ENCODE measurements at places on chromosomes 2 and 18. TPM values are rescaled to one million over a fixed set of nuclear protein-coding genes. Genes with fewer than 3 reads are reported as not detected.

- DNase-seq = no peak
Observed at GRCh38 chr2:201369775-201370174, 12.6 kb upstream of the FLACC1 start.

DNA sequence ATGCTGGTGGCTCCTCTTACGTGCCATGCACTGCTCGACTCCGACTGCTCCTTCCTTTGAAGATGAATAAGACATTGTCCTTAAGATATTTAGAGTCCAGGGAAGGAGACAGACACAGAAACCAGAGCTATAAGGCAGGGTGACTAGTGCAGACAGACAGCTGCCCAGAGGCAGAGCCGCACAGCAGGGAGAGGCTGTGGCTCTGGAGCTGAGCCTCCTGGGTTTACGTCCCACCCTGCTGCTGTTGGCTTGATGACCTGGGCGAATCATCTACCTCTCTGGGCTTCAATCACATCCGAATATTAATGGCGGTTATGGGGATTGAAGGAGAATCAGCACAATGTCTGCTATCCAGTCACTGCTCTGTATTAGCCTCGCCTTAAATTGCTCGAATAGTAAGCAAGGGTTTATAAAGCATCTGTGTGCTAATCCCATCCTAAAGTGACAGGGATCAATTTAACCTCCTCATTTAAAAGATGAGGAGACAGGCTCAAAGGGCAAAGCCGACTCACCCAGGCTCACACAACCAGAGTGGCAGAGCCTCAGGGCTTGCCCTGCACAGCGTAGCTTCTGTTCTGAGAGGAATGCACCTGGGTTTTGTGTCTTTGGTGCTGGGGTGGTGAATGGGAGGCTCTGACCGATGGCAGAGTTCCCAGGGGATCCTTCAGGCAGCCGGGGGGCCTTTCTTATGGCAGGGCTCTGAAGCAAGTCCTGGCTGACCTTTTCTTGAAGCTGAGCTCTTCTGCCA lies 284.1 kb downstream of the MYCN start:
- DNase-seq = no peak

DNA sequence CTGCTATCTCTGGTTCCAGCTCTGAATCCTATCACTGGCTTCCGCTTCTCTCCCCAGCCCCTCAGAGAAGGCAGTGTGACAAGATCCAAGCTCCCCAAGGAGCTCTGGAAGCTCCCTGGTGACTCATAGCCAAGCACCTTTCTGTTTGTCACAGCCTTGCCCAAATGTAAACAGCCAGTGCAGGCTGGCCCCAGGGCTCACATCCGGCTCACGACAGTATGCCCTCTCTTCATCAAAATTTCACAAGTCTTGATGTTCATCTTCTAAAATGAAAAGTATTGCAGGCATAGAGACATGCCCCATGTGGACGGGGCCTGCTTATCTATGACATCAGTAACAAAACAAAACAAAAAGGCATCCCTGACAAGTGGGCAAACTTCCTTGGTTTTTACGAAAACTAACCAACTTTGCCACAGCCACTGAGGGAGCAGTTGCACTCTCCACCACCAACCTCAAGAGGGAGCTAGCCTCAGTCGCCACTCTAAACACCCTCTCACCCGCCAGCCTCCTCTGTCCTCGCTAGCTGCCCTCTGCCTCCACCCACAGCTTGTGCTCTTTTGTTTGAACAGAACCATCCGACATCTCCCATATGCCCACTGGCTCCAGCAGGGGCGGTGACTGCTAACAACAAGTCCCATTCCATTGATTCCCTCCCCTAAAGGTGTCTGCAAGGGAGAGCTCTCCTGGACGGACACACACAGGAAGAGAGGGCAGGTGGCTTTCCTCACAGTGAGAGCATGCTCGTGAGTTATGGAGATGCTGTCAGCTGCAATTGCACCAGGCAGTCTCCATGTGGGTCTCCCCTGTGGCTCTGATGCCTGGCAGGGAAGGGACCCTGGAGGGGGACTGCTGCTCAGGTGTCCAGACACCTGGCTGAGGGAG lies 71.0 kb upstream of the DAPL1 start:
- DNase-seq = peak; percentile 25

GRCh38 chr2:163407296-163407695 lies 328.5 kb downstream of the FIGN start:
- no peak for DNase-seq

Gene AKAIN1
- not detected for total RNA-seq

- peak; percentile 28 for DNase-seq
Observed at GRCh38 chr2:206457188-206457634, 13.9 kb downstream of the ADAM23 start.

DNA sequence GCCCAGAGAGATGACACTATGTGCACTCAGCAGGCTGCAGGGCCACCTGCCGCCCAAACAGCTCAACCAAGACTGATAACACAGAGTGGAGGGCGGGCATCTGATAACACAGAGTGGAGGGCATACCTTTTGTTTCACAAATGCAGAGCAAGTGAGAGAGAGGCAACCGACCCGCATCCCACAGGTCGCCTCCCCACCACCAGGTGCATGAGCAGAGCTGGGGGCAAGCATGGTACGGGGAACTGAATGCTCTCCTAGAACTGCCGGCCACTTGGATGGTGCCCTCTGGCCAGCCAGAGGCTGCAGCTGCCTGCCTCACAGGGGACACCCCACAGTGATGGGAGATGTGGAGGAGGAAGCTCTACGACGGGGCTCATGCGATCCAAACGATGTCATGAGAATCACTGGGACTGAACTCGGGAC lies 49.5 kb downstream of the ANO7 start:
- no peak for DNase-seq

Gene FAP
- total RNA-seq = 3.0 TPM

Gene SATB2
- 2.8 TPM for total RNA-seq

GRCh38 chr2:241357531-241357930 lies 1.4 kb downstream of the FARP2 start:
- DNase-seq = no peak

Gene OXER1
- total RNA-seq = not detected

- DNase-seq = no peak
Observed at GRCh38 chr2:236367506-236368289, 103.5 kb upstream of the ASB18 start.

Gene FBXO48
- total RNA-seq = 1.6 TPM

GRCh38 chr2:50181212-50181611 lies 850.7 kb downstream of the NRXN1 start:
- no peak for DNase-seq

- DNase-seq = no peak
Observed at GRCh38 chr2:10338270-10339188, 35.8 kb downstream of the HPCAL1 start.

DNA sequence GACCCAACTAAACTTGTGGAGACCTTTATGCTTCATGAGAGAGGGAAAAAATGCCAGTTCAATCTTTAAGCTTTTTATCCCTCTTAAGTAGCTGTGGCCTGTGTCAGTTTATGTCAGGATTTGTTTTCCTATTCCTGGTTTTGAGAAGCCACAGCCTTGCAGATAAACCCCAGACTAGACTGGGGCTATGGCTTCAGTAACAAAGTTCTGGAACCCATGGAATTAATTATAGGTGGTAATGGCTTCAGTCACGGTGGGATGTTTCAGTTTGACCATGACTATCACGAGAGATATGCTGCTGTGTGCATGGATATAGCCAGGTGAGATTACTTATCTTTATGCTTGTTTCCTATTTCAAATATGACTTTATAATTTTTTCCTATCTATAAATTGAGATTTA lies 134.8 kb downstream of the RAPGEF4 start:
- no peak for DNase-seq

- DNase-seq = no peak
Observed at GRCh38 chr18:36212301-36213171, 25.2 kb downstream of the MOCOS start.

DNA sequence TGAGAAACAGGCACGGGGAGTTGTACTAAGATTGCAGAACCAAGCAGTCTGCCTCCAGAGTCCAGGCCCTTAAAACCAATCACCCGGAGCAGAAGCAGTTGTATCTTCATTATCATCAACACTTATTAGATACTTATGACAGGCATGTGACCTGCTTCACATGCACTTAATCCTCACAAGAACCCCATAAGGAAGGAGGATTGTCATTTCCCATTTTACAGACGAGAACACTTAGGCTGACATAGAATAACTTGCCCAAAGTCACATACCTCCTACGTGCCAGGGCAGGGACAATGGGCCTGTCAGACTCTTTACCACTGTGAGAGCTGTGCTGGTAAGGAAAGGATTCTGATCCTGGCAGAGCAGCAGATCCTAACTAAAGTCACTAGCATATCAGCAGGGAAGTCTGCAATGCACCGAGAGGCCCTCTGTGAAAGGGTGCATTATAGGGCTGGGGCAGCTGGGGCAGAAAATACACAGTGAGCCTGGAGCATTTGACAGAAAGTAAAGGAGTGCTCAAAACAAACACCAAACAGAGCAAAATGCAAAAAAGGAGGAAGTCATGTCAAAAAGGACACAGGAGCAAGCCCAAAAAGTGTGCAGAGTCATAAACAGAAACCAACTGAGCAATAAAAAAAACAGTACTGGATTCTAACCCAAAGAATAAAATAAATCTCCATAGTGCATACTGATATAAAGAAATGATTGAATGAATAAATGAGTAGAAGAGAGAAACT lies 55.9 kb upstream of the SP3 start:
- DNase-seq = no peak

DNA sequence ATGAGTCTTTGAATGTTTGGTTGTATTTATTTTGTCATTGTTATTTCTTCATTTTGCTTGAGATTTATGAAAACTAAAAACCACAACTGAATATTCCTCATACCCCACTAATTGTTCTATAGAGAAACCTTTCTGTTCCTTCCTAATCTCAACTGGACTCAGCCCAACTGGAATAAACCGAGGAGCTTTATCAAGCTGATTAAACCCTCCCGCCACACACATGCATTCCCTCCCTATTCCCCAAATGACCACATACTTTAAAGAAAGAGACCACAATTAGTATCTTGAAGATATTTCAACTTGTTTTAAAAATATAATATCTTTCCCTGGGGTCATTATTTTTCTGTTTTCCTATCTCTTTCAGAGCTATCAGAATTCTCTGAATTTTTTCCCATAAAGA lies 107.5 kb downstream of the OSR1 start:
- DNase-seq = no peak

- DNase-seq = no peak
Observed at GRCh38 chr2:188443207-188443606, 151.5 kb downstream of the GULP1 start.

DNA sequence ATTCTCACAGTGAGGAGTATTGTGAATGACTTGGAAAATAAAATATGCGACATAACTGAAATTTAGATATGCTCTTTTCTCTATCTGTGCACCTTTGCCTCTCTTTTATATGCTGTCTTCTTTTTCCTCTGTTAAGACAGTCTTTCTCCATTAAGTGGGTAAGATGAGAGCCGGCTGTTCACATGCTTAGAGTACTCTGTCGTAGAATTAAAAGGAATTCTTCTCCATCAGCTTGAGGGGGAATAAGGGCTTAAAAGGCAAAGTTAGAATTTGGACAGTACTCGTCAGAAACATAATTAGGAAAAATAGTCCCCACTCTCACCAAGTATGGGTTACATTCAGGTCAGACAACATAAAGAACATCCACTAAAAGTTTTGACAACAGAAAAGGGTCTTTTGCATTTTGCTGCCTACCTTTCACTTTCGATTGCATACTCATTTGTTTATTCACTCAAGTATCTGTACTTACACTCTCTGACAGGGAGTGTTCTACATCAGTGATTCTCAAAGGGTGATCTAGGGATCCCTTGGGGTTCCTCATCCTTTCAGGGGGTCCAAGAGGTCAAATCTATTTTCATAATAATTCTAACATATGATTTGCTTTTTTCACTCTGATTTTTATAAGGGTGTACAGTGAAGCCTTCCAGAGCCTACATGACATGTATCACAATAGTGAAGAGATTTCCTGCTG lies 48.0 kb downstream of the ARHGAP15 start:
- DNase-seq = no peak

Gene ORC2
- total RNA-seq = 29.7 TPM

Gene SP140L
- 11.7 TPM for total RNA-seq

DNA sequence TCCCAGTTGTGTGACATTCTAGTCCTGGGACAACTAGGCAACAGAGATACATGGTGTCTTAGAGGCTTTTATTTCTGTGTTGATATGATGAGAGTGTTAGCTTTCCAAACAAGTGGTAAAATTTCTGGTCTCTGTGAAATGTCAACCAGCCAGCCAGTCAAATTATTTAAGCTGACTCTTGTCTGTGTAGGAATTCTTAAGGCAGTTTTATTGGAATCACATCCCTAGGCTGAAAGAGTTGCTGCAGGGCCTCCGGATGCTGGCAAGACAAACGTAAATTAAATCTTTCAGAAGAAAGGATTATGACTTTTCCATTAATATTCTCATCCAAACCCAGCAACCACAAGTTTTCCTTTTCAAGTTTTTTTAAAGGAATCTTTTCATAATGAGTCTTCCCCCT lies 44.6 kb downstream of the SERPINB7 start:
- DNase-seq = no peak

- no peak for DNase-seq
Observed at GRCh38 chr2:41940745-41941063, 107.1 kb upstream of the PKDCC start.

Gene OBSL1
- 33.7 TPM for total RNA-seq

DNA sequence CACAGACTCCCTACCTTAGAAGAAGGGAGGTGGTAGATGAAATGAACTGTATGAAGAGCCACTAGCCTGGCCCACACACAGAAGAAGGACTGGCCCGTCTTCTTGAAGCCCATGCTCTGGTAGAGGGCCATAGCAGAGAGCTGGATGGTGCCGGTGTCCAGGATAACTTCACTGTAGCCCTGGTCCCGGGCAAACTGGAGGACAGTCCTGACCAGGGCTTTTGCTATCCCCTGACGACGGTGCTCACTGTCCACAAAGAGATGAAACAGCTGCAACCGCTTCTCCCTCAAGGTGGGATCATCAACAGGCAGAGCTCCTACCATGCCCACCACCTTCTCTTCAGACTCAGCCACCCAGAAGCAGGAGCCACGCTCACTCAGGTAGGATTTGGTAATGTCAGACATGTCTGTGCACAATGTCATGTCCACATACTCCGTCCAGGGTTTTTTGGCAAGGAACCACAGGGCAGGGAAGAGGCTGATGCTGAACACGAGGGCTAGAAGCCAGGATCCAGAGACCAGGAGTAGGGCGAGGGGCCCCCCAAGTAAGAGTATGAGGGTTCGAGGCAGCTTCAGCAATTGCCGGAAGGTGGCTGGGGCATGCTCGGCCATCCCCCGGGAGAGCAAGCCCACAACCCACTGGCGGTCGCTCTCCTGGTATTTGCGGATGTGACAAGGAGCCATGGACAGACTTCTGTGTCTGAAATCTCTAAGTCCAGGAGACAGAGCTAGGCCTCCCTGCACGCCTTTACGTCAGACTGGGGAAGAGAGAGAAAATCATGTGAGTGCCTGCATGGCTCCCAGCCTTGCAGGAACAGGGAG lies 1.1 kb downstream of the NAT8 start:
- DNase-seq = no peak

Gene PSMA8
- not detected for total RNA-seq

DNA sequence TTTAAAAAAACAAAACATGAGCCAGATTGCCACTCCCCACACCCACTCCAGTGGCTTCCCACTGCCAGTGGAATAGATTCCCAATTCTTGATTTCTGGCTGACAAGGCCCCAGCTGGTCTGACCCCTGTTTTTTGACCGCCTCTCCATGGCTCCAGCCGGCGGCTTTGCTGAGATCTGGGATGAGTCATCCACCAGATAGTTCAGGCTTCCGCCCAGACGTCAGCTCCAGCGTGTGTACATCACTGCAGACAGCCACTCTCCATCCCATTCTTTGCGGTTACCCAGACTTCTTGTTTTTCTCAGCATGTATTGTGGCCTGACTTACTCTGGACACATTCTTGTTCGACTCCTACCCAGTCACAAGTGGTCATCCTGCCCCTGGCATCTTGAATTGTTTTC lies 227.9 kb downstream of the GBX2 start:
- DNase-seq = peak; percentile 6

Data from foreskin keratinocyte (primary cell).